ENCODE measurements at places on chromosomes 5 and 9.

- no peak for DNase-seq
Measured at GRCh38 chr5:131296213-131296672, 32.4 kb downstream of the CDC42SE2 start.

- DNase-seq, result no peak
Measured at GRCh38 chr9:69817202-69817601, 3.4 kb upstream of the CFAP95 start.

DNA sequence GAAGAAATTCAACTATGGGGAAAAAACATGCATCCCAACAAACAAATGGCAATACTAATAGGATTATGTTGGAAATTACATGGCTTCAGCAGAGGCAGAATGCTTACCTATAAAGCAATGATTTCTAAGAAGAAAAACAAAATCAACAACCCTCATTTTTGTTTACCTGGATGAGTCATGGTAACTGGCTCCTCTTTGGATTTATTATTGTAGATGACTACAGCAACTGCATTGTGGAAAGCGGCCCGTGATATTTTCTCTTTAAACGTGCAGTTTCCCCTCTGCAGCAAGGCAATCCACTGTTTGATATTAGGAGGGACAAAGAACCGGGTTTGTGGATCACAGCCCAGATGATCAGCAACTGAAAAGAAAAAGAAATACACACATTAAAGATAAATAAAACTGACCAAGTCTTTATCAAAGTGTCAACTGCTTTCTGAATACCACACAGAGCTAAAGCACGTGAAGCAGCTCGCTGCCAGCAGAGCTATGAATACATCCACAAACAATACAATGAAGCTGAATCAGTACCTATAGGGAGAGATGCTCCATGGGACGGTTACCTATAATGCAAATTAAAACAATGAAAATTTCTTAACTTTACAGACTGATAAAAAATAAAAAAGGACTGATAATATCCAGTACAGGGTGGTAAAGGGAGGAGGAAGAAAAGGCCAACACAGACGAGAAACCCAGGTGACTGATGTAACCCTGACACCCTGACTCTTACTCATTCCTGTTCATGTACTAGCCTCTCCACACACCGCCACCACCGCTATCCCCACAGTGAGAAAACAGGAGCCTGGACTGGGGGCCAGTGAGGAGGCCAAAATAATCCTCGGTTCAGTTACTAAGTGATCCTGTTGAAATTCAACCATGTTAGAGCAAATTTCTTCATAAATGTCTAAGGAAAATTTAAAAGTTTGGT lies 31.0 kb downstream of the RNF130 start:
- DNase-seq, result no peak

- DNase-seq, result peak; percentile 42
Measured at GRCh38 chr5:149459891-149460290, 80.8 kb upstream of the IL17B start.

DNA sequence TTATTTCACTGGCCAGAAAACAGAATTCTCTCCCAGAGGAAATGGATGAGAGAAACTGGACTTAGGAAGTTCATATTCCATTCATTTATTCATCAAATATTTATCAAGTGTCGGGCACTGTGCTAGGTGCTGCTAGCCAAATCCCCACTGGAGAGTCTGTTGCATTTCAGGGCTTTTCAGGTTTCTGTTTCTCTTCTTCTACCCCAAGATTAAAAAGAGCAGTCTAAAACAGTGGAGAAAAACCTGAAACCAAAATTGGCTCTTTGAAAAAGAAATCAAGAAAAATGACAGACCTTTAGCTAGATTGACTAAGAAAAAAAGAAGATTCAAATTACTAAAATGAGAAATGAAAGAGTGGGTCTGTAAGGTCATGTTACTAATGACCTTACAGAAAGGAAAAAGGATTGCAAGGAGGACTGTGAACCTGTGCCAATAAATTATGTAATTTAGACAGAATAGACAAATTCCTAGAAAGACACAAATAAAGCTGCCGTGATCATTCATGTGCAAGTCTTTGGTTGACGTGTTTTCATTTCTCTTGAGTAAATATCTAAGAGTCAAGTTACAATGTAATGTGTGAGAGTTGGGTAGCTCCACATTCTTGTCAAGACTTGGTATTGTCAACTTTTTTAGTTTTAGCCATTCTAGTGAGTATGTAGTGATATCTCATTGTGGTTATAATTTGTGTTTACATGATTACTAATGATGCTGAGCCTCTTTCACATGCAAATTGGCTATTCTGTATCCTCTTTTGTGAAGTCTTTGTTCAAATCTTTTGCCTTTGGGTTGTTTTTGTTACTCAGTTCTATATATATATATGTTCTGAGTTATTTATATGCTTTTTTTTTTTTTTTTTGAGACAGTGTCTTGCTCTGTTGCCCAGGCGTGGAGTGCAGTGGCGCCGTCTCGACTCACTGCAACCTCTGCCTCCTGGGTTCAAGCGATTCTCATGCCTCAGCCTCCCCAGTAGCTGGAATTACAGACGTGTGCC lies 23.7 kb downstream of the SNX30 start:
- no peak for DNase-seq

- DNase-seq, result no peak
Measured at GRCh38 chr5:14038341-14038959, 94.0 kb upstream of the DNAH5 start.

- no peak for DNase-seq
Measured at GRCh38 chr5:6342689-6343315, 35.5 kb downstream of the MED10 start.

DNA sequence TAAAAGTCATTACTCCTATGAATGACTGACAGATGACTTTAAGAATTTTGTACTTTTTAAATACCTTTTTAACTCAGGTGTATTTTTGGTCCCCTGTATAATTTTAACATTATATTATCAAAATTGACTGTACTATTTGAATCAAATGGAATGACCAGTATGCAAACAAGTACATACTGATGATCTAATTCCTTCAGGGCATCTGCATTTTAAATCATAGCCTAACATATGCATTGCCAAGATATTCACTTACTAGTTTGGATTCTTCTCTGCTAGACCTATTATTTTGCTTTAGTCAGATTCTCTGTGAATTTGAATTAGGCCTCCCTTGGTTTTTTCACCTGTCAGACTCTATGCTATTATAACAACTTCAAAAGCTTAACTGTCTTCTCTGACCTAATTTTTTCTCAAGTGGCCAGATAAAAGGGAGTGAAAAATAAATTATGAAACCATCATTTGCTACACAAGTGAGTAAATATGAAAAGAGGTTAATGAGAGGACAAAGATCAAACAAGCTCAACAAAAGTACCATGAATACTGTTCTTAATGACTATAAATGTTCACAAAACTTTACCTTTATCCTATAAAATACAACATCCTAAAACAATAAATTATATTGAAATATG lies 1505.2 kb upstream of the CDH9 start:
- no peak for DNase-seq
